EH (cell line): ENCODE measurements at places on chromosomes 13 and 19.

DNA sequence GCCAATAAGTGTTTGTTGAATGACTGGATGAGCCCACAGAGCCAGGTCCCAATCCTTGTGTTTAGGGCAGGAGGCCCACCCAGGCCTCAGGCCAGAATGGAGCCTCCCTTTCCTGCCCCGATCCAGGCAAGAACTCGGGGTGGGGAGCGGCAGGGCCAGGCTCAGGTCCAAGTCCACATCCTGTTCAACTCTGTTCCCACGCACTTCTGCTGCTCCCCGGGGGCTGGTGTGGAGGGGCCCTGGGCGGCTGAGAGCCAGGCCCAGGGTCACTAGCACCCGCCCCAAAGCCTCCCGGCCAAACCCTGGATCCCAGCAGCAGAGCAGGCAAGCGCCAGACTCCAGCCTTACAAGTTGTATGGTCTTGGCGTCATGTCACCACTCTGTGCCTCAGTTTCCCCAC, 8.0 kb downstream of the ANGPTL8 start:
- peak; percentile 32 for DNase-seq

GRCh38 chr13:51639171-51639570, 54.9 kb downstream of the WDFY2 start:
- DNase-seq: no peak

- no peak for DNase-seq
These were observed 9.3 kb downstream of the ZNF780A start for GRCh38 chr19:40081411-40081810.

DNA sequence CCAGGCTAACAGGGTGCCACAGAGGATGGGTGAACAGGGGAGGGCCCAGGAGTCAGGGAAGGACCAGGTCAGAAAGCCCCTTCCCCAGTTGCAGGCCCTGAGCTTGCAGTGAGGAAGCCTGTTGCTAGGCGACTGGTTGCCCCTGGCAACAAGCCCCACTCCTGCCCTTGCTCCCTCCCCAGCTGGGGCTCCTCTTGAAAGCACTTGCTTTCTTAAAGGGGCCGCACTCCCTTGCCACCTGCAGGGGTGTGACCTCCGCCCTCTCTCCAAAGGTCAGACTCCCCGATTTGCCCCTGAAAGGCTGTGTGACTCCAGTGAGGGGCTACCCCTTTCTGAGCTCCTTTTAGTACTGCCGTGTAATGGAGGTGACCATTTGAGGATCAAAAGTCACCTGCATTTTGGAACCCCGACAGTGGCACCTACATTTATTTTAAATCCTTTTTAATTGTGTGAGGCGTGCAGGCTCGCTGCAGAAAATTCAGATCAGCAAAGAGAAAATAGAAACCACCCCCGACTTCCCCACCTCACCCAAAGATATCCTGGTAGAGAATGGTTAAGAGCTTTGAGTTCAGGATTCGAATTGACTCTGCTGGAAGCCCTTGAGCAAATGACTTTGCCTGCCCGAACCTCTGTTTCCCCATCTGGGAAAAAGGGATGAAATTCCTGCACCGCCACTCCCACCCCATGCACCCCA, 4.8 kb downstream of the FCHO1 start:
- peak; percentile 40 for DNase-seq

DNA sequence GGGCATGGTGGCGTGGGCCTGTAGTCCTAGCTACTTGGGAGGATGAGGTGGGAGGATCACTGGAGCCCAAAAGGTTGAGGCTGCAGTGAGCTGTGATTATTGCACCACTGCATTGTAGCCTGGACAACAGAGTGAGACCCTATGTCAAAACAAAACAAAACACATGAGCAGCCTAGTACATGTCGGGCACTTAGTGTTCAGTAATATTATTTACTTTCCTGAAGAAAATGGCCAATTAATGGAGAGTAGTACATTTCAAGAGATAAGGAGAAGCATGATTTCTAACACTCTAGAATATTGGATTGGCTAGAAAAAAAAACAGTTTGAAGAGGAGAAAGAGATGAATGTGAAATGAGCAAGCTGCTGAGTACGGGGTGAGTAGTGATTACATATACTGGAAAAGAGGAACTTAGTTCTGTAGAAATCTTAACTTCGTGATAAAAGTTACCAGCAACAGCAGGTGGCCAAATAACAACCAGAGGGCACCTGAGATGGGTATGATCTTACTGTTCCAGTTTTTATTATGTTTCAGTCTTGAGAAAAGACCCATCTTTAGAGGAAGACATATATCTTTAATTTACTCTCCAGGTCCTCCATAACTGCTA, 36.2 kb downstream of the SPATA13 start:
- DNase-seq: no peak

DNA sequence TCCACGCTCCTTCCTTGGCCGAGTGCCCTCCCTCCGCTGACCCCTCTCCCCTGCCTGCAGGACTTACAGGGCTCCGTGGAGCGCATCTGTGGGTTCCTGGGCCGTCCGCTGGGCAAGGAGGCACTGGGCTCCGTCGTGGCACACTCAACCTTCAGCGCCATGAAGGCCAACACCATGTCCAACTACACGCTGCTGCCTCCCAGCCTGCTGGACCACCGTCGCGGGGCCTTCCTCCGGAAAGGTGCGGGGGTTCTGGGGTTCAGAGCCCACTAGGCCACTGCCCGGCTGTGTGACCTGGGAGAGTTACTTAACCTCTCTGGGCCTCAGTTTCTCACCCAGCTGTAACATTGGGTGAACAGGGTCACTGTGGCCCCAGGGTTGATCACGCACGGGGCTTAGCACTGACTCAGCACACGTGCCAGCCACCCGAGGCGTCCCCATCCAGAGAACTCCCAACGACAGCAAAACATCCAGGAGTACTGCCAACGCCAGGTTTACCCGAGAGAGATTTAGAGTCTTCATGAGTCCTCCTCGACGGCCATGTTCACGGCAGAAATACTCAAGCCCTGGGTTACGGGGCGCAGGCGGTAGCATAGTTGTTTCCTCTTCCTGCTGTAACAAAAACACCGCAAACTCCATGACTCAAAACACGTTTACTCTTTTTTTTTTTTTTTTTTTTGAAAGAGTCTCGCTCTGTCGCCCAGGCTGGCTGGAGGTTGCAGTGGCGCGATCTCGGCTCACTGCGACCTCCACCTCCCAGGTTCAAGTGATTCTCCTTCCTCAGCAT, 9.7 kb upstream of the SPACA4 start:
- DNase-seq: no peak

- DNase-seq: peak; percentile 60
These were observed 9.6 kb downstream of the CEBPA start for GRCh38 chr19:33292595-33293254.

- DNase-seq: no peak
These were observed 3.1 kb downstream of the JUNB start for GRCh38 chr19:12794196-12794941.

DNA sequence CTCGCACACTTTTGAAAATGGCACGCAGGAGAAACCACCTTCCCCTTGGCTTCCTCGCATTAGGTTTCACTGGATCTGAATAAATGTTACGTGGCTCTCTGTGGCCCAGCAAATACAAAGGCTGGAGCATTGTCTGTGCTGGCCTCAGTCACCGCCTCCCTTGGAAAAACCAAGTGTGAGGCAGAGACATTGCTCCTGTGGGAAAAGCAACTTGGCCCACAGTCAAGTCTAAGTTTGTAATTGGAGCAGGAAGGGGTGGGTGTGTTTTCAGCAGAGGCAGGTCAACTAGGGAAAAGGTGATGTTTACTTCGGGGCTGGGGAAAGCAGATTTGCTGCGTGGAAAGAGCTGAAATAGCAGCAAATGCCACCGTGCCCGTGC, 101.6 kb downstream of the IRS2 start:
- no peak for DNase-seq

DNA sequence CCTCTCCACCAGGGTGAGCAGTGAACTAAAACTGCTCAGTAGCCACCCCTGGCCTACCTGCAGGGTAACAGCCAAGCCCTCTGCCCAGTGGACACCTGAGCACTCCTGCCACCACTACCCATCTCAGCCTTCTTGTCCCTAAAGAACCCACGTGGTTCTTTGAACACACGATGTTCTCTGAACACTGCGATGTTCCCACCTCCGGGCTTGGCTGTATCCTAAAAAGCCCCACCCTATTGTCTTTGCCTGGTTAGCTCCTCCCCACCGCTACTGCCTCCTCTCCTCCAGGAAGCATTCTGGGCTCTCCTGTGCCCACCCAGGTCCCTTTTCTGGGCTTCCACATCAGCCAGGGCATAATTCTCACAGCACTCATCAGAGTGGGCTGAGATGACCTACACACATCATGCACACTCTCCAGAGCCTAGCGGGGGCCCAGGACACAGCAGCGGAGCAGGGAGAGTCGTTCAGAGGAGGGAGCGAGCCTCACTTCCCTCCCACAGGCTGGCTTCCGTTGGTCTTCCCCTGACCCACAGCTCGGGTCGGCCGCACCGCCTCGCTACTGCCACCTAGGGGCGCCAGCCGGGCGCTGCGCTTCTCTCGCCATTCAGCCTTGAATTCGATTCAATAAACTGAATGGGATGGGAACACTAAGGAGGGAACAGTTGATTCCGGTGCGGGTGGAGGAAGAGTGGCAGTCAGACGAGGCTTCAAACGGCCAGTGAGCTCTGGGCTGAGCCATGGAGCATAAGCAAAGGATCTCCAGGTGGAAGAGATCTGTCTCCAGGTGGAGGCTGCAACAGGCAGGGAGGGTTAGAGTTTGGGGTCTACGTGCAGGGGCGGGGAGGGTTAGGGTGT, 3.2 kb downstream of the ELAVL1 start:
- DNase-seq: peak; percentile 82

GRCh38 chr13:57969951-57970350, 338.4 kb downstream of the PCDH17 start:
- no peak for DNase-seq

DNA sequence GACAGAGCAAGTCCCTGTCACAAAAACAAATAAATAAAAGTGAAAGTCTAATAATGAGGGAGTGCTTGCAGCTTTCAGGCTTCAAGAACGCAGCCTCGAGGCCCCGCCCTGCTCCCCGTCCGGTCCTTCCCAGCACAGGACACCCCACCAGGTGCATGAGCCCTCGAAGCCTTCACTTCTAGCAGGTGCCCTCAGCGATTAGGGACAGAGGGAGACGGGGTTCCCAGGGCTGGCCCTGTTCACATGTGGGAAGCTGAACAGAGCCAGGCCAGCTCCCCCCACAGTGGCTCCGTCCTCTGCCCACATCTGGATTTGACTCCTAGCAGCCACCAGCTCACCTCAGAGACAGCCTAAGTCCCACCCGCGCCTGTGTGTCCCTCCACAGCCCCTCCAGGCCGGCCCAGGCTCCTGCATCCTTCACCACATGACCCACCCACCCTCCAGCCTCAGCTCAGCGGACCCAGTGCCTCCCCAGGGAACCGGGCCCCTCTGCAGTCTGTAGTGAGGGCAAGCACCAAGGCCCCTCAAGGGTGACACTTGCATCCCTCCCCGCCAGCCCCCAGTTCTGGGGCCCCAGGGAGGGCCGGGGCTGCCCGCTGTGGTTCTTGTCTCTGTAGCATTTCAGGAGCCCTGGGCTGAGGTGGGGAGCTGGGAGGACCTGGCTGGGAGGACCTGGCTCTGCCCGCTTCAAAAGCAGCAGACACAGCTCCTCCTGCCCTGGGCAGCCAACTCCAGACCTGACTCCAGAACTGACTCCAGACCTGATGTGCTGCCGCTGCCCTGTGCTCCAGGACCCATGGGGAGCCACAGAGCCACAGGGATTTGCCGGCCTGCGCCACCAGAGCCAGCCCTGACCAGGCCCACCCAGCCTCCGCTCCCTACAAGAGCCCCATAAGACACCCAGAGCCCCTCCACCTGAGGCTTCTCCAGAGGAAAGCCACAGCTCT, 27.2 kb downstream of the GPX4 start:
- peak; percentile 39 for DNase-seq
